ENCODE measurements at places on chromosomes 12 and 14. TPM values are rescaled to one million over a fixed set of nuclear protein-coding genes. Genes with fewer than 3 reads are reported as not detected.

PLA2G1B gene
- not detected for polyA plus RNA-seq

TMBIM6 gene
- 241 TPM for polyA plus RNA-seq

- DNase-seq: no peak
Measured at GRCh38 chr12:72957454-72957853, 685.3 kb downstream of the TRHDE start.

GRCh38 chr14:22403296-22403695 lies 185.7 kb downstream of the DAD1 start:
- no peak for DNase-seq

DNA sequence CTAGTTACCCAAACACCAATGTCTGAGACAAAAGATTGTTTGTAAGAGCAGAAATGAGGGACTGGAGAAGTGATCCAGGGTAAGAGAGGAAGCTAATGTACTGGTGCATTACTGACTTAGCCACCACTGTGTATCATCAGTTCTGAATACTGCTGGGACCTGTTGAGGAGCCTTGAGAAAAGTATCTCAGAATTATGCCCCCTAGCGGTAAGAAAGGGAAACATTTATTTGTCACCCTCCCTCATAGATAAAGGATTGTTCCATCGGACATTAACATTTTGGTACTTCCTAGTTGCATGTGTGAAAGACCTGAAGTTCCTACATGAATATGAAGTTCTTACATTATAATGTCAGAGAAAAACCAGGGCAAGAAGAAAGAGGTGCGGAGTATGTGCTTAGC lies 612.5 kb downstream of the FSCB start:
- no peak for DNase-seq

DNA sequence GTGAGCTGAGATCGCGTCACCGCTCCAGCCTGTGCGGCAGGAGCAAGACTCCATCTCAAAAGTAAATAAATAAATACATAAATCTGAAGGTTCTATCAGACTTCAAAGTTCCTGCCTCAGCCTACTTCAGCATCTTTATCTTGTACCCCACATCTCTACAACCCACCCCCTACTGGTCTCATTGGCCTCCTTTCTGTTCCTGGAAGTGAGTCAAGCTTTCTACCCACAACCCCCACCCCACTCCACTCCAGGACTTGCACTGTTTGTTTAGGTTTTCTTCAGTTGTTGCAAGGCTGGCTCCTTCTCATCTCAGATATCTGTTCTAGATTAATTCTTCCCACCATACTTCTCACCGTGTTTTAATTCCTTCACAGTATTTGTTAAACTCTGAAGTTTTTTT lies 714 bp upstream of the PSMC6 start:
- no peak for DNase-seq

GRCh38 chr12:108600702-108601007 lies 2.8 kb upstream of the TMEM119 start:
- DNase-seq: no peak

DNA sequence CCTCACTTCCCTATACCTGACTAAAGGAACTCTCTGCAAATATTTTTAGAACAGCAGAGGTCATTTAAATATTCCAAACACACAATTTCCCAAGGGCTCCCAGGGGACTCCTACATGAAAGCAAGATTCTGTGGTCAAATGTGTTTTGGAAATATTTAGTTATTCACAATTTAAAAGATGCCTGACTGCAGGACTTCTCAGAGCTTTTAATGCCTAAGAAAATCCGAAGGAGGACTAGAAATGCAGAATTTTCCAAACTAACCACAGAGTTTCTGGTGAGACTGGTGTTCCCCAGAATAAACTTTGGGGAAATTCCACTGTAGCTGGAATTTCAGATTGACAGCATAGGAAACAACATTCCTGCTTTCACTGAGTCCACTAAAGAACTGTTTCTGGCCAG lies 84.8 kb upstream of the MAP1LC3B2 start:
- DNase-seq: no peak

GRCh38 chr12:80045594-80045993 lies 53.7 kb upstream of the OTOGL start:
- no peak for DNase-seq

- no peak for DNase-seq
Measured at GRCh38 chr12:95136598-95136997, 63.2 kb upstream of the NR2C1 start.

DNA sequence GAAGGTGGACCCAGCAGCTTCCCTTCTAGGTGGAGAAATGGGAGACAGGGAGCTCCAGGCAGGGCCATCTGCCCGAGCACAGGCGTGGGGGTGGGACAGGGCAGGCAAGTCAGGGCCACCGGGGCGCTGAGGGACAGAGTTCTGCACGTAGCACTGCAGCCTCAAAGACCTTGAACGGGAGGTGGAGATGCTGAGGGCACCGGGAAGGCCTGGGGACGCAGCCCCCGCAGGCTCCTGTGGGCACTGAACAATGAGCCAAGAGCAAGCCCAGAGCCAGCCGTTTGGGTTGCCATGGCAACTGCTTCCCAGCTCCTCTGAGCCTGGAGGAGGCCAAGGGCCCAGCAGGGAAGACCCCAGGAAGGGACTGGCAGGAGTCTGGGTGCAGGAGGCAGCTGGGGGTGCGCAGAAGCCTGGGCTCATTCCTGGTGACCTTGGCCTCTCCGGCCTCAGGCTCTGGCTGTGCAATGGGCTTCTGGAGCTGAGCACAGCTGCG lies 3.4 kb downstream of the LBHD2 start:
- no peak for DNase-seq

DNA sequence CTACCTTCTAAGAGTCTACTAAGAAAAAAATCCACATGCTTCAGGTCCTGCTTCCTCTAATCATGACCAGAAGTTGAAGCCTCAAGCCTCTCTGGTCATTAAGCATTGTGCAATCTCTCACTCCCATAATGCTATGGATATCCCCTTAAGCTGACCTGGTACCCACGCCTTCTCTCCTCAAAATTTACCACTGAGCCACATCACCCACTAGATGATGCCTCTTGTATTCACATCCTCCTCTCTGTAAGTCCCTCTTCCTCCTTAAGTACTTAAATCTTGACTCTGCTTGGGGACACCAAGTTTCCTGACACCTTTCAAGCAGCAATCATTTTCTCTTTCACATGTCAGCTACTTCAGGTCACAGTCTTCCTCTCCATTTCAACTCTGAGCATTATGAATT lies 9.8 kb downstream of the GALNT4 start:
- no peak for DNase-seq

GRCh38 chr12:132040906-132041606 lies 91.3 kb downstream of the EP400 start:
- DNase-seq: no peak

DNA sequence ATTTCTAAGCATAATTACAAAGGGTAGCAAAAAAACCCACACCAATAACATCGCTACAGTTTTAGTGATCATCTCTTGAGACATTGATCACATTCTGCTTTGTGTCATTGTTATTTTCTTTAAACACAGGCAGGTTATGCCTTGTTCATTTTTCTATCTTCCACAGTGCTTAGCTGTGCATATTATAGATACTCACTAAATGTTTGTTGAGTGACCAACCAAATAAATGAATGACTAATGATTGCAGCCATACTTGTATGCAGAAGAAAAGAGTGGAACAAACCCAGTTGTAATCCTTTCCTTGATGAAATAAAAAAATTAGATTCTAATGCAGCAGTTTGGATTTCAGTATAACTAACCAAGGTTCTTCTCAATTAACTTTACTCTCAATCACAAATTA lies 81.0 kb upstream of the RASSF8 start:
- no peak for DNase-seq

KLHDC1 gene
- 5.1 TPM for polyA plus RNA-seq

DNA sequence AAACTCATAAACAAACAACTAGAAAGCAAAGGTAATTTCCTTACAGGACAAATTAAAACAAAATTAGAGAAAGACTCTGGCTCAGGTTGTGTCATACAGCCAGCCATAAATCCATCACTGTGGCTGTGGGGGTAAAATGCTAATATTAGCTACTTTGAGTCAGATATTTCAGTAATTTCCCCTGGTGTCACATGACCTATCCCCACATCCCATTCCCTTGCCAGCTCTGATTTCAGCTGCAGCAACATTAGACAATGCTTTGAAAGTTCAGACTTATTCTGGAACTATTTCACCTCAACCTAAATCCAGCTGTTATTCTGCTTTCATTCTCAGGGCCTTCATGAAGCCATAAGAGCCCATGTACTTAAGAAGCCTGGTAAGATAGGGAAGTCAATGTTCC lies 55.3 kb downstream of the RPL10L start:
- DNase-seq: no peak

DNA sequence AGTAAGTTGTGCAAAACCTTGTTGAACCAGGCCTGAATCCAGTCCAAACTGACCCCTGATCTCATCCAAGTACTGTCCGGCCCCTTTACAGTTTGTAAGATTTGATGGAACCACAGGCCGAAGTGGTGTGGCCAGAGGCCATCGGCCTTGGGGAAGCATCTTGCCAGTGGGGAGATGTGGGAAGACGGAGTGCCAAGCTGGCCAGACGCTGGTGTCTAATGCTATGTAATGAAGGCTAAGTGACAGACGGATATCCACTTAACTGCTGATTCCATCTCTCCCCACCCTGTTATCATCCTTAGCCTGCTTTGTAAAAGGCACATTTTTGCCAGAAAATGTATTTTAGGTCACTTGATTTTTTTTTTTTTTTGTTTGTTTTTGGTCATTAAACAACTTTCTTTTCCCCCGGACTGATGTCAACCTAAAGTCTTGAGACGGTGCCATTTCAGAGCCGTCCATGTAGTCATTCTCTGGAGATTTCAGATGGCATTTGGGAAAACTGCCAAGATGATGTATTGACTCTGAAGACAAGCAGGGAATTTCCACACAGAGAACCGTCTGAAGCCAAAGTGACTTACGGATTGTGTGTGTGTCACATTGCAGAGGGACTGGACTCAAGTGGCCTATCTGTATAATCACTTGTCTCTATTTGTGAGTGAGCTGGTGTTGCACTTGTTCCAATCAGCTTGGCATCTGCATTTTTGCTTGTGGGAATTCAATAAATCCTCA lies 86.5 kb upstream of the MANSC4 start:
- DNase-seq: no peak

GRCh38 chr14:53545217-53545616 lies 392.1 kb upstream of the DDHD1 start:
- DNase-seq: no peak

GRCh38 chr12:96343347-96343954 lies 56.8 kb downstream of the CDK17 start:
- no peak for DNase-seq

GRCh38 chr12:131105736-131106348 lies 152.1 kb downstream of the ADGRD1 start:
- DNase-seq: no peak

TEX22 gene
- polyA plus RNA-seq: 0.90 TPM

GRCh38 chr12:91630083-91630482 lies 447.5 kb upstream of the DCN start:
- DNase-seq: no peak

GRCh38 chr12:19196959-19197630 lies 67.6 kb downstream of the PLEKHA5 start:
- DNase-seq: no peak

DNA sequence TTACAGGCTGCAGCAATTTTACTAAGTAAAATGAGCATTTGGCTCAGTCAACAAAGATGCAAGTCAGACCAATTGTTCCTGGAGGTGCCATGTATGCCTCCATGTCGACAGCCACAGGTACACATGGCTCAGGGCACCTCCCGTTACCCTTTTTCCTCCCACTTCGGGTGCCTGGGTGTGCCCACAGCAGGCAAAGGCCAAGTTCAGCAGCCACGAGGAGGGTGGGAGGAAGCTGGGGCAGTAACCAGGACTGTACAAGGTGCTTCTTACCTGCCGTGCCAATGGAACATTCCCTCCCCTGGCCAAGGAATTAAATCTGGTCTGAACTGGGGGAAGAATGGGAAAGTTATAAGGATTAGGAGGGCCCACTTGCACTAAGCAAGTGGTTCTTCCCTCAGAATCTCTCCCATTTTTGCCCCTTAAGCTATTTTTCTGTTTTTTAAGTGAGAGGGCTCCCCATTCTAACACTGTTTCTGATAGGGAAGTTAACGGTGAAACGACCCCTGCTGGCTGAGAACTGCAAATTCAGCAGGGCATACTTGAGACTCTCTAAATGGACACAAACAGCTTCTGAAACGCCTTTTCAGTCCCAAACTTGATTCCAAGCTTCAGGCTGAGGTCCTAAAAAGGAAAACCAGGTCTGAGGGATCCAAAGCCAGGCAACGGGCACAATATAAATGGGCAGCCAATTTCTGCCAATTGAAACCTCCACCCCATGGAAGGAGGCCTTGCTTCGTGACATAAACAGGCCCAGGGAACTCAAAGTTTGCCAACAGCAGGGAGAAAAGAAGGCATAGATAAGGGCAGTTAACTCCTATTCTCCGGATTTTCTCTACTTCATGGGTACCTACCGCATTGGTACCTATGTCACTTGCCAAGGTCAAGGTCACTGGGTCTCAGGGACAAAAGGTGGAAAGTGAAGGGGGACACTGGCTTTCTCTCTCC lies 24.8 kb downstream of the CLECL1 start:
- DNase-seq: no peak

CLMN gene
- 2.5 TPM for polyA plus RNA-seq

- DNase-seq: no peak
Measured at GRCh38 chr14:63243646-63244045, 39.4 kb downstream of the RHOJ start.

DNA sequence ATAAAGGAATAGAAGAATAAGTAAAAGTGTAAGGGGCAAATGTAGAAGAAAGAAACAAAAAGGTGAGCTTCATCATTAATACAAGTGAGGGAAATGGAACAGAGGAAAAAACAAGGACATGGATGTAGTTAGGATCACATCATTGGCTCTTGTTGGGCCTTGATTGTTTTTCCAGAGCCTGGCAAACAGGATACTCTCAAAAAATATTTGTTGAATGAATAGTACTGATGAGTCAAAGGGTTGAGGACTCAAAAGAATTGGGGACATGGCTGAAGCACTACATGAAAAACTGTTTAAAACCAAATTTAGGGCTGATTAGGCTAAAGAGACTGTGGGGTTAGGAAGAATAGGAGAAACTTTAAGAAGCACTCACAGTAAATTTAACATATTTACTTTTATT lies 11.4 kb upstream of the SRP54 start:
- no peak for DNase-seq

- no peak for DNase-seq
Measured at GRCh38 chr14:76564471-76565422, 188.8 kb downstream of the ESRRB start.

DNA sequence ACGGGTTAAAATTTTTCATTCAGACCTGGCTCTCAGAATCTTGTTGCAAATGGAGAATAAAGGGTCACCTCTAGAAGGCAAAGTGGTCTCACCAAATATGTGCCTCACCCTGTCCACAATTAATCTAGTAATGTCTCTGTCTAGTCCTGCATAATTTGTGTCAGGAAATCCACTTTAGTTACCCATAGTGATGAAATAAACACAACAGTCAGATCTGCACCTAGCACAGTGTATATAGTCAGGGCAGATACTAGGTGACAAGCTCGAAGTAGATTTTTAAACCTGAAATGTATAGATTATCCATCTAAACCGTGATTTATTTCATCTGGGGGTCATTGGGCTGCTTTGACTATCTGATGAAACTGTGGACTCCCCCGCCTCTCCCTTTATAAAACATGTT lies 15.9 kb upstream of the FLVCR2 start:
- no peak for DNase-seq

- no peak for DNase-seq
Measured at GRCh38 chr14:106209755-106210154, 683.4 kb downstream of the TMEM121 start.
